T-helper 2 cell treated with Interferon-gamma antibody and Interleukin-4, amounts not matched to agents 5 μg/mL and 100 μg/mL, for 36 hours (primary cell): ENCODE measurements at places on chromosomes 4 and X.

DNA sequence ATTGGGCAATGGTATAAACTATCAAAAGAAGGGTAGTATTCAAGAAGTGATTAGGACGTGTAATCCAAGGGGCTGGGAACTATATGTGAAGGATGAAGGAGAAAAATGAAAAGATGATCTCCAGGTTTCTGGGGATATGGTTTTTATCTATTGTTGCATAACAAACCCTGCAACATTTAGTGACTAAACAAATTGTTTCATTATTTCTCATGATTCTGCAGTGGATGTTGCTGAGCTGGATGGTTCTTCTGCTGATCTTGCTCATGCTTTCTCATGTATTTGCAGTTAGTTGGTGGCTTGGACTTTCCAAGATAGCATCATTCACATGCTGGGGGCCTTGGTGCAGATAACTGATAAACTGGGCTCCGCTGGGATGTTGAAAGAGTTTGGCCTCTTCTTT lies 29.1 kb downstream of the PHOX2B start:
- H3K4me1 ChIP-seq: no peaks in the 10 kb centered on the region
- H3K27me3 ChIP-seq: no peaks in the 10 kb centered on the region
- H3K36me3 ChIP-seq: no peaks in the 10 kb centered on the region
- H3K4me3 ChIP-seq: no peak overlapping the region

DNA sequence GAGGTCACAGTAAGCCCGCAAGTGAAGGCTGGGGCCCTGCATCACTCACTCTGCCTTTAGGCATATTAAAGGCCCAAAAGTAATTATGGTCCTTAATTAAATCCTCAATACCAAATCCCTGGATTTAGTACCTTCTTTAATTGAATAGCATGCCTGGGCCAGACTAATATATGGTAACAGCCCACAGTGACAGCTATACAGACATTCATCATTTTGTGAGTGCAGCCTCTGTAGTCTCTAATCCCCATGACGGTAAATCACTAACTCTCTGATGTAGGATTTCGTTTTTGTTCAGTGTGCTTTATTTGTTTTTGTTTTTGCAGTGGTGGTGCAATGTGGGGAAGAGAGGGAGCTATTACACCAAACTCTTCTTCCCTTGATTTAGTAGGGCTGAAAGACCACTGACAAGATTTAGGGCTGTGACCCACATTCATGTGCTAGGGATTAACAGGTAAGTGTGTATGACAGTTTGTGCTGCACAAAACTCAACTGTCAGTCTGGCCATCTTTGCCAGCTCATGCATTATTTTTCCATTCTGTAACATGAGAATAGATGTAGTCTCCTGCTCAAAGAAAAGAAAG lies 60.6 kb upstream of the SLC39A8 start:
- H3K36me3 ChIP-seq: no peaks in the 10 kb centered on the region
- no peak overlapping the region for H3K4me3 ChIP-seq
- no peak for DNase-seq
- H3K27me3 ChIP-seq: no peaks in the 10 kb centered on the region

- H3K4me3 ChIP-seq: no peak overlapping the region
- no peaks in the 10 kb centered on the region for H3K27me3 ChIP-seq
- no peak overlapping the region for H3K27ac ChIP-seq
Measured at GRCh38 chr4:134546279-134546678, 344.7 kb upstream of the PABPC4L start.

DNA sequence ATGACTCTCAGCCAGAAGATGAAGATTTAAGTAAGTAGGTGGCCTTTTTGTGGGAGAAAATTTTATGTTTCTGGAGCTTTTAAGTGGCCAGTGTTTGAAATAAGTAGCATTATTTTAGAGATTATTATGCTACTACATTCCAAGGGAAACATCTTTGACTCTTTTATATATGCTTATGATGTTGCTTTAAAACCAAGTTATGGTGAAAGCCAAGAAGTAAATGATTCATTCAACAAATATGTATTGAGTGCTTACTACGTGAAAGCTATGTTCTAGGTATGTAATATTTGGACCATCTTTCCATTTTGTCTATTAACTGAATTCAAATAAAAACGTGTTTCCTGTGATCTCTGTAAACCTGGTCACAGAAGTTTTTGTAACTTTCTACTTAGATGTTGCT lies 58.3 kb downstream of the ZFX start:
- no peaks in the 10 kb centered on the region for H3K27me3 ChIP-seq
- H3K4me1 ChIP-seq: peaks cover 3% of the 10 kb centered on the region
- no peak overlapping the region for H3K27ac ChIP-seq
- no peak overlapping the region for H3K4me3 ChIP-seq
- peaks cover 26% of the 10 kb centered on the region for H3K36me3 ChIP-seq

- no peak for DNase-seq
- H3K4me3 ChIP-seq: no peak overlapping the region
- H3K36me3 ChIP-seq: no peaks in the 10 kb centered on the region
- no peak overlapping the region for H3K27ac ChIP-seq
- no peaks in the 10 kb centered on the region for H3K27me3 ChIP-seq
- no peaks in the 10 kb centered on the region for H3K4me1 ChIP-seq
Measured at GRCh38 chrX:82589410-82589809, 918.7 kb upstream of the POU3F4 start.

DNA sequence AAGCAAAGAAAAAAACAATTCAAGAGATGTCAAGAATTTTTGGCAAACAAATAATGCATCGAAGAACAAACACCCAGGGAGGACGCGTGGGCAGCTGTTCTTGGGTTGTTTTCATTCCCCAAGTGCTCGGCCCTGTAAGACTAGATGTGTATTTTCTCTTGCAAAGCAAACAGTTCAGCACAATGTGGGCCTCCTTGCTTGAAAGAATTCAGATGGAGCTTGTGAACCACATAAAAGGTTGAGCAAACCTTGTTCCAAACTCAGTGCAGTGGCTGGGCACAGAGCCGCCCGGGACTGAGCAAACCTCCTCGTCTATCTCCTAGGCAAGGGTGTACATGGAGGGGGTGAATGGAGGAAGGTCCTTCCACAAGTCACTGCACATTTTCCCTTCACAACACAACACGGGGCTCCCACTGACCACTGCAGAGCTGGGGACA lies 82.4 kb downstream of the HTRA3 start:
- H3K4me1 ChIP-seq: no peaks in the 10 kb centered on the region
- DNase-seq: no peak
- H3K27me3 ChIP-seq: peaks cover 4% of the 10 kb centered on the region
- H3K27ac ChIP-seq: no peak overlapping the region

DNA sequence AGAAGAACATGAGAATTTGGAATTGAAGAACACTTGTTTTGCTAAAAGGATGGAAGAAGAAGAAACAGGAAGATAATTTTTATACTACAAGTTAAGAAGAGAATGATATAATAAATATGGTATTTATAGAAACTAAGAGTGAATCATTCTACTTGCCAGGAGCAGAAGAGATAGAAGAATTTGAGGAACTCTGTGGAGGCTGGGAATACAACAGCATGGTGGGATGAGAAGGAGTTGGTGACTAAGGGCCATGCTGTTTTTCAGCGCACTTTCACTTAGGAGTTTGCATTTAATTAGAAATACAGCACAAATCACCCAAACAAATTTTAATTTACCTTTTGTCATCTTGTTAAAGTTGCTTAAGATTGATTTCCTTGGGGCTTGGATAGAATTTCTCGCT lies 20.5 kb downstream of the HADH start:
- DNase-seq: no peak
- no peak overlapping the region for H3K27ac ChIP-seq
- H3K27me3 ChIP-seq: no peaks in the 10 kb centered on the region
- peaks cover 8% of the 10 kb centered on the region for H3K4me1 ChIP-seq
- peaks cover 28% of the 10 kb centered on the region for H3K36me3 ChIP-seq
- no peak overlapping the region for H3K4me3 ChIP-seq

GRCh38 chr4:148449921-148450320 lies 7.7 kb upstream of the NR3C2 start:
- no peaks in the 10 kb centered on the region for H3K36me3 ChIP-seq
- no peak overlapping the region for H3K4me3 ChIP-seq
- H3K4me1 ChIP-seq: peaks cover 6% of the 10 kb centered on the region
- no peak for DNase-seq
- H3K27me3 ChIP-seq: peaks cover 38% of the 10 kb centered on the region
- H3K27ac ChIP-seq: no peak overlapping the region

GRCh38 chrX:126552313-126553022 lies at the start of gene DCAF12L1:
TSS of gene DCAF12L1 (minus strand) at chrX:126552814. CDS start at chrX:126552608, 206 bp downstream.
- no peaks in the 10 kb centered on the region for H3K4me1 ChIP-seq
- H3K4me3 ChIP-seq: no peak within 1 kb of the TSS

DNA sequence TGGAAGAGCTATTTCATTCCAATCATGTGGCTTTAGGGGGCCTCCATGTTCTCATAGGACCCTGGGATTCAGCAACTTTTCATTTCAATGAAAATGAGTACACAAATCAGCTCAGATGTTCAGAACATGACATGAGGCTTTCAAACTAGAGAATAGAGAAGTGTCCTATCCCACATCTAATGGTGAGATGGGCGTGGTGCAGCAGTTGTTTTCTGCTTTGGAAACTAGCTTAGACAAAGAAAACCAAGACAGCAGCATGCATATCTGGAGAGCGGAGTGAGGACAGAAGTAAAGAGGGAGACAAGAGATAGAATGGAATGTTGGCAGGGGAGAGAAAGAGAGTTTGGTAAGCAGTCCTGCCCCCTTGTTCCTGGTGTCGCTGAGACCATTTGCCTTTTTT lies 1009.1 kb upstream of the IGFBP7 start:
- H3K27me3 ChIP-seq: no peaks in the 10 kb centered on the region
- DNase-seq: no peak
- no peaks in the 10 kb centered on the region for H3K36me3 ChIP-seq
- H3K4me3 ChIP-seq: no peak overlapping the region
- H3K4me1 ChIP-seq: no peaks in the 10 kb centered on the region

DNA sequence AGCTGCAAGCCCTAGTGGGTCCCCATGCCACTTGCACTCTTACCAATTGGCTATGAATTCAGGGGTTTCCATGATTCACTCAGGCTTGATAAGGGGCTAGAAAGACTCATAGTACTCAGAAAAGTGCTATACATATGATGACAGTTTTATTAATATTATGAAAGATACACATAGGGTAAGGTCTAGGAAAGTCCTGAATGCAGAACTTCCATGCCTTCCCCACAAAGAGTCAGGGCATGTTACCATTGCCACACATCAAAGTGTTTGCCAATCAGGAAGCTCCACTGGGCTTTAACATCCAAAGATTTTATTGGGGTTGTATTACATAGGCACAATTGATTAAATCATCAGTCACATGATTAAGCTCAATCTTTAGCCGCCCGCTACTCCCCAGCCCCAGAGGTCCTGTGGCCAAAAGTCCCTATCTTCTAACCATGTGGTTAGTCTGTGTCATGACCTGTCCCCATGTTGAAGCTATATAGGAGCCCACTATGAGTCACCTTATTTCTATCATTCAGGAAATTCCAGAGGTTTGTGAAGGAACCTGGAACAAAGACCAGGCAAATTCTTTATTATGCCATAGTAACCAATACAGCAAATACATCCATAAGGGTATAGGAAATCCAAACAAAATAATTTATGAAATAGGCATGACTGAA lies 635.6 kb downstream of the STPG2 start:
- DNase-seq: no peak
- no peaks in the 10 kb centered on the region for H3K4me1 ChIP-seq
- H3K36me3 ChIP-seq: no peaks in the 10 kb centered on the region
- H3K27me3 ChIP-seq: no peaks in the 10 kb centered on the region
- no peak overlapping the region for H3K4me3 ChIP-seq
- H3K27ac ChIP-seq: no peak overlapping the region

- no peak overlapping the region for H3K4me3 ChIP-seq
- peaks cover 42% of the 10 kb centered on the region for H3K27me3 ChIP-seq
- peaks cover 9% of the 10 kb centered on the region for H3K4me1 ChIP-seq
- no peaks in the 10 kb centered on the region for H3K36me3 ChIP-seq
- H3K27ac ChIP-seq: no peak overlapping the region
Measured at GRCh38 chr4:78553529-78554060, 2.0 kb downstream of the ANXA3 start.

DNA sequence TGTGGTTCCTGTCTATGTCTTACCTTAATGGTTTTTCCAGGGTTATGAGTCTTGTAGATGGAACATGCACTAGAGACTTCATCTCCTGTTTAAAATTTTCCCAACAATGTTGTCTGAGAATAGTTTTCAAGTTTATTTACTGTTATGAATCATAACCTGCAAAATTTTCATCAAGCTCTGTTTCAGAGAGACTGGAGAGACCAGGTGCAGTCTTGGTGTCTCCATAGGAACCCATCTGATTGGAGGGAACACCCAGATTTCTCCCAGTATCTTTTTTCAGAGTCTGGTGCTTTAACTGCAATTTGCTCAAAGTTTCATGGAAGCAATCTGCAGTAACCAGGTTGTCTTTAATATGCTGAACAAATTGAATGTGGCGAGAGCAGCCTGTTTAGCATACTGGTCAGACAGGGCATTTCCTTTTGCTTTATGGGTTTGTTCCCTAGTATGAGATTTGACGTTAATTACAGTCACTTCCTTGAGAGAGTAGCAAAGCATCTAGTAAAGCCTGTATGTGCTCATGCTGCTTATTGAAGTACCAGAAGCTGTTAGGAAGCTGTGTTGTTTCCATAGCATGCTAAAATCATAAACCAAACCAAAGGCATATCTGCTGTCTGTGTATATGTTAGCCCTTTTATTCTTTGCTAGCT lies 18.8 kb upstream of the VSIG1 start:
- no peaks in the 10 kb centered on the region for H3K27me3 ChIP-seq
- H3K36me3 ChIP-seq: no peaks in the 10 kb centered on the region
- no peak overlapping the region for H3K4me3 ChIP-seq
- H3K27ac ChIP-seq: no peak overlapping the region

- no peaks in the 10 kb centered on the region for H3K36me3 ChIP-seq
- no peak overlapping the region for H3K4me3 ChIP-seq
- no peak overlapping the region for H3K27ac ChIP-seq
- DNase-seq: no peak
- H3K27me3 ChIP-seq: no peaks in the 10 kb centered on the region
- H3K4me1 ChIP-seq: no peaks in the 10 kb centered on the region
Measured at GRCh38 chrX:119028733-119029330, 44.0 kb upstream of the CT47C1 start.

DNA sequence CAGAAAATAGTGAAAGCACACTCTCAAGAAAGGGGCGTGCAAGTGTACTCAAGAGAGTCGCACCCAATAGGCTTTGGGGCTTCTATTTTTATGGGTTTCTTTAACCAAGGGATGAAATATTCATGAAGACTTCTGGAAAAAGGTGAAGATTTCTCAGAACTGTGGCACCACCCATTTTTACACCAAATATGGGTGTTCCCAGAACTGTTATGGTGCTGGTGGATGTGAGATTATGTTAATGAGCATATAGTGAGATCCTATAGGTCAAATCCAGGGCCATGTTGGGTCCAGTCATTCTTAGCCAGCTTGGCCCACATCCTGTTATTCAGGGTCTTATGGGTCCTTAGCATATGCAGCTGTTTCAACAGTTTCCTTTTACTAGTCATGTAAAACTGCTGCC lies 61.0 kb upstream of the SMIM10 start:
- H3K4me3 ChIP-seq: no peak overlapping the region
- H3K36me3 ChIP-seq: peaks cover 3% of the 10 kb centered on the region
- peaks cover 2% of the 10 kb centered on the region for H3K27me3 ChIP-seq
- peaks cover 3% of the 10 kb centered on the region for H3K4me1 ChIP-seq
- peak; percentile 17 for DNase-seq
- no peak overlapping the region for H3K27ac ChIP-seq

DNA sequence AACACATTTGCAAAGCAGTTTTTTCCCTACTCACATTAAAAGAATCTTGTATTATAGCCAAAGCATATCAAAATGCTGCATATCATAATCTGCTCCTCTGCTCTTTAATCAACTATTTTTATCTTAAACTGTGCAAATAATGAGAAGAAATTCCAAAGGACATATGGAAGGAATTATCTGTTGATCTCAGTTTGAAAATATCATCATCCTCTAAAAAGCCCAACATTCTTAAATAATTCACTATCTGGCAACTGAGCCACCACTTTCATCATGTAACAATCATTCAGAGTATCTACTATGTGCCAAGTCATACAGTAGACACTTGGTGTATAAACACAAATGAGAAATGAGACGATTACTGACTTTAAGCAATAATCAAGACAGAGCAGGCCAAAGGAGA lies 63.0 kb downstream of the PRSS12 start:
- peaks cover 9% of the 10 kb centered on the region for H3K27me3 ChIP-seq
- no peak overlapping the region for H3K27ac ChIP-seq
- no peaks in the 10 kb centered on the region for H3K36me3 ChIP-seq
- no peak overlapping the region for H3K4me3 ChIP-seq
